ENCODE measurements at places on chromosomes 12 and 14. TPM values are rescaled to one million over a fixed set of nuclear protein-coding genes. Genes with fewer than 3 reads are reported as not detected.

CLEC4D gene
- total RNA-seq = not detected

CLEC2A gene
- not detected for total RNA-seq

PSEN1 gene
- total RNA-seq = 31.6 TPM

DNA sequence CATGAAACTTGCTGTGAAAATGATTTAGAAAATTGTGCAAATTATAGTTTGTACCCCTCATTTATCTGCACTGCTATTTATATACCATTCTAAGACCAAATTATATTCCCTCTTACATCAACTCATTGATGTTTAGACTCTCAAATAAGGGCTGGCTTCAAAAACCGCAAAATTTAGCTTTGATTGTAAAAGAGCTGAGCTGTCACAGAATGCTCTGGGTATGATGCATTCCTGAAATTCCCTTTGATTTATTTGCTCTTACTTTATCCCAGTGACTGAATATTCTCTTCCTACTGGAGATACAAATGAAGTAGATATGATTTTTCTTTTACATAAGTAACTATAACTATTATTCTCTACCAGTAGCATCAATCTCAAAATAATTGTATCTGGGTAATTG lies 78.0 kb upstream of the TMTC2 start:
- no peak for DNase-seq

DNA sequence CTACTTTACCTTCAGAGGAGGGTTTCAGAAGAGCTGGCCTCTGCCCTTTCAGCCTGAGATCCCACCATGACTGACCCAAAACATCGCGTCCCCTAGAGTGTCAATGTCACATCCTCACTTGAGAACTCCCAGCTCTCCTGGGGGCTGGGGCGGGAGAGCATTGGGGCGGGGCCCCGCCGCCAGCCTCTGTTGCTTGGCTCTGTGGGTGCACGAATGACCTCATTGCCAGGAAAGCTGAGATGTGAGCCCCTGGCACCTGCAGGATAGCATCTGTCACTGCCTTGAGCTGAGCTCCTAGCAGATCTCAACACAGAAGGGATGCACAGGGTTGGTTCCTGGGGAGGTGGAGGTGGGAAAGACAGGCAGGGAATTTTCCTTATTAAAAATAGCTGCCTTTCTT lies 20.6 kb upstream of the MYL2 start:
- no peak for DNase-seq

GRCh38 chr12:114623737-114624136 lies 60.2 kb downstream of the TBX3 start:
- no peak for DNase-seq

DNA sequence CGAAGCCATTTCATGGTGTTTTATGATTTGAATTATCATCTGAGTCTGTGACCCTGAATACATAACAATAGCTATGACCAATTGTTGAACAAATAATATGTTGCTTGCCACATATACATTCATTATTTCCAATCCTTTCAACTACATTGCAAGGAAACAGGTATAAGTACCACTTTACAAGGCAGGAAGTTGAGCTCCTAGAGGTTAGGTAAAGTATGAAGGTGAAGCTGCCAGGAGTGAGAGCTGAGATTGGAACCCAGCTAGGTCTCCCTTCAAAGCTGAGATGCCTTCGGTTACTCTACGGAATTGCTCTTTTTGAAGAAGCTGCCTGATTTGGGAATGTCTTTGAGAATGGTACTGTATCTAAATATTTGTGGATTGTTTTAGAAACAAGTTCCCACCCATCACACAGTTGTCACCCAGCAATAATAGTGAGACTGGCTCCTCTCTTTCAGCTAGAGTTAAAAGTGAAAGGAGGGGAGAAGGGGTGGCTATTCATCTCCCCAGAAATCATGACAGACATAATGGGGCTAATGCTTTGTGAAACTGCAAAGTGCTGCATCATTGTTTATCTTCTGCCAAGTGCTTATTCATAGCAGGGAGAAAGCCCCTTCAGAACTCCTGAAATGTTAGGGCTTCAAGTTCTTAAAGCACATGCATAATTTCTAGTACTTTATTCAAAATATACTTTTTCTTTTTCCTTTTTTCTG lies 75.9 kb upstream of the AMIGO2 start:
- no peak for DNase-seq

Data from activated CD4-positive, alpha-beta T cell treated with anti-CD3 and anti-CD28 coated beads for 36 hours (primary cell).